HEK293T (cell line): ENCODE measurements at places on chromosomes 6 and 20.

GRCh38 chr20:34350095-34350494, 13.0 kb upstream of the ITCH start:
- no peak for DNase-seq

- DNase-seq: no peak
Observed at GRCh38 chr6:34810017-34810882, 18.4 kb downstream of the BLTP3A start.

DNA sequence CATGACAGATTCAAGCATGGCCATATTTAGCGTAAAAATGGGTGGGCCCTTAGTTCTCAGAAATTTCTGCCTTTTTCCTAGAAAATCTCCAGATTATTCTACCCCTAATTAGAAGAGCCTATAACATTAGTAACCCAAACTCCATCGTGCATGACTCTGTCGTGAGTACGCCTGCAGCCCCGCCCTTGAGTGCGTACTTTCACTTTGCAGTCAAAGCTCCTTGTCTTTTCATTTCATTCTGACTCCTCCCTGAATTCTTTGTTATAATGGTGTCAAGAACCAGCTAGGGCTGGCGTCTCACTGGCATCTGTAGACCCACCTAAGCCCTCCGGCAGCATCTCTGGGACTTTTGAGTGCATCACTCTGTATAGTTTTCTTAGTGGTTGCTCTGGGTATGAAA, 61.7 kb upstream of the NOX3 start:
- DNase-seq: no peak

GRCh38 chr6:168634541-168635328, 193.8 kb downstream of the SMOC2 start:
- no peak for DNase-seq

DNA sequence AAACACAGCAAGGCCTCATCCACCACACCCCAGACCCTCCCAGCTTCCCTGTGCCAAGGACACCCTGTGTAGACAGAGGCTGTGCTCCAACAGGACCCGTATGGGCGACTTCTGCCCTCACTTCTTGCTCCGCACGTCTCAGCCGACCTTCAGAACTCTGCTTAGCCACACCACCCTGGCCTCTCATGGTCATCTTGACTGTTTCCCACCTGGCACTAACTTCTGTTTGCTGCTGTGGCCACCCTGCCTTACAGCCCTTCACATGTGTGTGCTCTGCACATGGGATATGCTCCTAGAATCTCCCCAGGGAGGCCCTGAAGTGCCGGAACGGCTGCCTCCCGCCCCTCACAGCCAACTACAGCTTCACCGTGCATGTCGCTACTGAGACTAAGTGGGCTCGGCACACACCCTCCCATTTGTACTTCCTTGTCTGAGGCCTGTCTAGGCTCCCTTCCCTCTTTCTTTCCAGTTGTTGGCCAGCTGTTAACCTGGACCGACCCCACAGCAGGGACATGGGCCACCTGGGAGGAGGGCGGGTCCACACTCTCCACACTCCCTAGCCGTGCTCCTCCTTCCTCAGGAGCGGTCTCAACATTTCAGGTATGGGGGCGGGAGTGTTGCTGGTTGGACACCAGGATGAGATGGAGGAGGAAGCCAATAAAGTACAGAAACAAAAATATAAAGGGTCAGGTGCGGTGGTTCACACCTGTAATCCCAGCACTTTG, 69.6 kb downstream of the PYGB start:
- no peak for DNase-seq

DNA sequence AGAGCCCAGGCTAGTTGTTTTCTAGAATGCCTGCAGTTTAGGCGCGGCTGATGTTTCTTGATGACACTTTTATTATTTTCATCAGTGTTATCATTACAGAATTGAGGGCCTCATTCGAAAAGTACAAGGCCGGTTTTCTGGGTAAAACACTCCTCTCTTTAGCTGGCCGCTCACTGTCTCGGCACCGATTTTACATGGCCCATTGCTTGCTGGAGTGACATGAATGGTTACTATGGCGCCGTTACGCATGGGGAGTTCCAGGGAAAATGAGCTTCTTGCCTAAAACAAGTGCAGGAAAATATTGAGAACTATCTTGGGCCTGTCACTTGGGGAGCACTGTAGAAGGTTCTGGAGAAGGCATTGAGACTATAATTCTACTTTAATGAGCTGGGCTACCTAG, 317.8 kb downstream of the CDH4 start:
- no peak for DNase-seq

DNA sequence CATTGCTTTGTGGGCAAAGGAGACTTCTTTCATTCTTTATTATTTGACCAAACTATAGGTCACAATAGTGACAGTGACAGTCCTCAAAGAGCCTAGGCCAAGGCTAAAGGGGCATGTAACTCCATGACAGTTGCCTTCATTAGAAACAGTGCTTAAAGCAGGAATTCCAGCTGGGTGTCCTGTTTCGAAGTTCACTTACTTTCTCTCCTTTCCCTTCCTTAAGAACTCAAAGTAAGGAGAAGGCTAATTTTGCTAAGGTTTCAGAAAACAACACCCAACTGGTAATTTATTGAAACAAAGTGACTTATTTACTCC, 48.1 kb upstream of the HEY2 start:
- no peak for DNase-seq
